Eye (tissue), 1 donor: ENCODE measurements at places on chromosomes 11 and 22.

GRCh38 chr11:61416941-61417340, 12.8 kb downstream of the CPSF7 start:
- no peak for DNase-seq

GRCh38 chr11:61162092-61162941, 1.1 kb upstream of the VPS37C start:
- peak; percentile 66 for DNase-seq

- DNase-seq = peak; percentile 50
These were observed 43.4 kb upstream of the SC5D start for GRCh38 chr11:121249039-121249663.

DNA sequence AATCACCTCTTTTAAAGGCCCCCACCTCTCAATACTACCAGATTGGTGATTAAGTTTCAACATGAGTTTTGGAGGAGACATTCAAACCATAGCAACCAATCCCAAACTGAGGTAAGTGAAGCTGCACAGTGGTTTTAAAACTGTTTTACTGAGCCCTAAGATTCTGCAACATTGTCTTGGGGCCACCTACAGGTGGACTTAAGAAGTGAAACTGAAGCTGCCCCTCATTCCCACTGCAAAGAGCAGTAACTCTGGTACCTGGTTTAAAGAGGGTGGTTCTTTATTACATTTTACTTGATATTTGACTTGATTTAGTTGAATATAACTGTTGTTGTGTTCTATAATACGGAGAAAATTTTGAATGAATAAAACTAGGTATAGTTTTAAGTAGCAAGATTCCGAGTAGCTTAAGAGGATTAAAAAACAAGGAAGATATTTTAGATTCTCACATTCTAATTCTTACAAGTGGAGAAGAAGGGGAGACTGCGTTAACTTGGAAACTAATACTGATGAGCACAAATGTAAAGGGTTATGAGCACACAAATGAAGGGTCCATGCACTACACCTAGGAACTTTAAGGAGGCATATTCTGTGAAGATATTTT, 26.7 kb downstream of the SYT9 start:
- DNase-seq = peak; percentile 55

DNA sequence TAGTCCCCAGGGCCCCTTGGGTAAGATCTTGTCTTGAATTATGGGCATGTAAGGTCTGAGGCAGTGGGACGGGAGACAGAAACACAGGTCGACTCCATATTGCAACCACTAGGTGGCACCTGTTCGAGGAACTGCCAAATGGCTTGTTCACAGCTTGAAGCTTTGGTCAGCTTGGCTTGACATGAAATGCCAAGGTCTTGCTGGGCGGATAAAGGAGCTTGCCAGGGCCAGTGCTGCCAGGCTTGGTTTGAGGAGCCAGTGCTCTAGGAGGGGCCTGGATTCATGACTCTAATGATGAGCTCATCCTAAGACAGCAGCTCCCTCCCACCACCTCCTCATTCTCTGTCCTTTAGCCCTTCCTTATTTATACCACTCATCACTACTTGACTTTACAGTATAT, 11.9 kb upstream of the NRIP3 start:
- peak; percentile 88 for DNase-seq

DNA sequence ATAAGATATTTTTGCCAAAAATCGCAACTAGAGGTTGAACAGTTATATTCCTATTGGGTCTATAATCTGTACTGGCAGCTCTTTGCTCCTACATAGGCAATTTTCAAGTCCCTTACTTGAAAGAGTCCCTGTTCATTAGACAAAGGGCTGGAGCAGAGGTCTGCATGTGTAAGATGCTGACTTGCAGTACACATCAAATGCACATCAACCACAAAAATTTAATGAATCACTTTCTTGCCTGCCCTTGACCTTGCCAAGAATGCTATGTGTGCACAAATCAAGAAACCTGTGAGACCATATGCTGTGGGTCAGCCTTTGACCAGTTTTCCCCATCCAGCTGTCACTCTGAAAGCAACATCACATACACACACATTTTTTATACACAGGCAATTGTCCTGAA, 661.5 kb downstream of the LRRC4C start:
- DNase-seq = peak; percentile 19

- no peak for DNase-seq
These were observed 1077.9 kb downstream of the DLG2 start for GRCh38 chr11:84549217-84549616.

GRCh38 chr22:44220727-44221680, 40.3 kb downstream of the PARVG start:
- no peak for DNase-seq

DNA sequence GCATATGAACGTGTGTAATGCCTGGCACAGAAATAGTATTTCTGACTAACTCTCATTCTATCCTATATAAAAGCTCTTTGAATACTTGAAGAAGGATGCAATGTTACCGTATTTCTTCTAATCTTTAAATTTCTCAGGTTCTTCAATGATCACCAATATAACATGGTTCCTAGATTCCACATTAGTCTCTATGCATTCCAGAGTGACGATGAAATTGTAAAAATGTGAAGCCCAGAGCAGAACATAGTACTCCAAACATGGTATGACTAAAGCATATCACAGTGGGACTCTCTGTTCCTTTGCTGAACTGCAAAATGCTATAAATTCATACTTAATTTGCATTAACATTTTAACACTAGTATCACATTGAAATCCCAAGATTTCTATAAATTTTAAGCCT, 877.6 kb upstream of the CHORDC1 start:
- DNase-seq = no peak

- peak; percentile 30 for DNase-seq
These were observed 378.4 kb upstream of the PITPNB start for GRCh38 chr22:28297504-28297903.

GRCh38 chr11:98630736-98631135, 390.0 kb upstream of the CNTN5 start:
- DNase-seq = peak; percentile 38

GRCh38 chr11:86575208-86575855, 97.1 kb downstream of the ME3 start:
- DNase-seq = no peak

DNA sequence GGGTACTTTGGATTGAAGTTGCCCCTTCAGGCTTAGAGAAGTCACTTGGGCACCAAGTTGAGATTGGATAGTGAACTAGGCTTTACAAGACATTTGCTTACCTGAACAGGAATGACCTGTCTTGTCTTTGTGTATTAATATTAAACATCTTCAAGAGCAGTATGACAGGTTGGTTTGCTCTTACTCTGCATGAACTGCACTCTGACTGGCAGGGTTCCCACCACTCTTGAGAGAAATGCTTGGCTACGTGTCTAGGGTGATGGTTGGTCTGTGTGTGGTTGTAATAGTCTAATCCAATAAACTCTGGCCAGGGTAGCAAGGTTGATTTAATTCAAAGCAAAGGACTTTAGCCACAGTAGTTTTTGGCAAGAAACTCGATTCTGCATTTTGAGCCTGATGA, 20.1 kb upstream of the SPTBN2 start:
- no peak for DNase-seq

DNA sequence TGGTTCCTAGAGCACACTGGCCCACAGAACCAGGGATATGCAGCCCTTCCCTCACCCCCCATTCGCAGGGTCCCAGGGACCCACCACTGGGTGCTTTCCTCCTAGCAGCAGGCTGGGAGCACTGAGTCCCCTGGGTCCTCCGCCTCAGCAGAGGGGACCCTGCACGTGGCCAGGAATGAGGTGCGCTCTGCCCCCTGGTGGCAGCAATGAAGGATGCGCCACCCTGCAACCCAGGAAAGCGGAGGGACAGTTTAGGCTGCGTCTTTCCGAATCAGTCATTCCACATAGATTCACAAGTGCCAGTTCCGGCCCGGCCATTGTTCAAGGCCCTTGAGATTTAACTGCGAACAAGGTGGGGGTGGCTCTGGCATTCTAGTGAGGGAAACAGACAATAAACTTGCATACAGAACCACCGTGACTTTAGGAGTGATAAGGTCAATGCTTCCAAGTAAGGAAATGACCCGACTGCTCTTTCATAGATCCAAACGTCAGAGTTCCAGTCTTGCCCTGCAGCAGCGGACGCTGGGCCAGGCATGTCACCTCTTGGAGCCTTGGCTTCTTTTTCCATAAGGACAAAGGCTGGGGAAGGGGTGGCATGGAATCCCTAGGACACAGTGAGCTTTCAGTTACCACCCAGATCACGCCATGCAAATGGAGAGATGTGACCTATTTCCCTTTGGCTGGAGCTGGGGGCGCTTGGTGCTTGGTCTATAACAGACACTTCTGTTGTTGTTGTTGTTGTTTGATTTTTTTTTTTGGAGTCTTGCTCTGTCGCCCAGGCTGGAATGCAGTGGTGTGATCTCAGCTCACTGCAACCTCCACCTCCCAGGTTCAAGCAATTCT, 7.7 kb downstream of the RIN1 start:
- peak; percentile 94 for DNase-seq

DNA sequence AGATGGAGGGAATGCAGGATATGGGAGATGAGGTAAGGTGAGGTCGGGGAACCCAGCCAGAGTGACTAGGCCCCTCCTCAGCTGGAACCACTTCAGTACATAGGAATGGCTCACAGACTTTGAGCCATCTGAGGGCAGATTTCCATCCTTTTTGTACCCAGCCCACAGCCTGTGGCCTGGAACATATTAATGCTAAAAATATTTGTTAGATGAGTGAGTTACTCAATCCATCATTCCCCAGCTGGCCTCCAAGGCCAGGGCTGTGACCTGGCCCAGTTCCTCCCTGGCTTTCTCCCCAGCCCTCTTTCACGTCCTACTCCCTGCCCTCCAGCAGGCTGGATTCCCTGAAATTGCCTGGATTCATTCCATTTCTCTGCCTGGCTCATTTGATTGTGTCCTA, 57.2 kb upstream of the PRDM11 start:
- no peak for DNase-seq

- DNase-seq = peak; percentile 73
These were observed 35.0 kb downstream of the DKK3 start for GRCh38 chr11:11973361-11973800.

DNA sequence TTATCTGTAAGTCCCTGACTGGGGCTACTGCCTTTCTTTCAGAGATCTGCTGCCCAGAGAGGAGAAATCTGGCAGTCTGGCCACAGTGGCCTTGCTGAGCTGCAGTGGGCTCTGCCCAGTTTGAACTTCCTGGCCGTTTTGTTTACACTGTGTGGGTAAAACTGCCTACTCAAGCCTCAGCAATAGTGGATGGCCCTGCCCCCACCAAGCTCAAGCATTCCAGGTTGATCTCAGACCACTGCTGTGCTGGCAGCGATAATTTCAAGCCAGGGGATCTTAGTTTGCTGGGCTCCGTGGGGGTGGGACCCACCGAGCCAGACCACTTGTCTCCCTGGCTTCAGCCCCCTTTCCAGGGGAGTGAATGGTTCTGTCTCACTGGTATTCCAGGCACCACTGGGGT, 117.5 kb downstream of the TRPC6 start:
- DNase-seq = no peak

DNA sequence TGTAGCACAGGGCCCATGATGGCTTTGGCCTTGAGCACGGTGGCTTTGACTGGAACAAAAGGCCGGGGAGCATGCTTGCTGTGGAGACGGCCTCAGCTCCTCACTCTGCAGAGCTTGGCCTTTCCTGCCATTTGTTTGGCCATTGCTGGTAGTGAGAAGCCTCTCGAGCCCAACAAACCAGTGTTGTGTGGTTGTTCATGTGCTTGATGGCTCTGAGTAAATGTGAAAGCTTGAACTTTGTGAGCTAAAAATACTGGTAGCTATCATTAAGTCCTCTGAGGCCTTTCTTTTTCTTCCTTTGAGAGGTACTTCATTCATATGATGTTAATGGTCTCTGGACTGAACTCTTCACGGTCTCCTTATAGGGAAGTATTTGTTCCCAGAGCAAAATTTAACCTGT, 39.6 kb downstream of the NAT10 start:
- DNase-seq = no peak

DNA sequence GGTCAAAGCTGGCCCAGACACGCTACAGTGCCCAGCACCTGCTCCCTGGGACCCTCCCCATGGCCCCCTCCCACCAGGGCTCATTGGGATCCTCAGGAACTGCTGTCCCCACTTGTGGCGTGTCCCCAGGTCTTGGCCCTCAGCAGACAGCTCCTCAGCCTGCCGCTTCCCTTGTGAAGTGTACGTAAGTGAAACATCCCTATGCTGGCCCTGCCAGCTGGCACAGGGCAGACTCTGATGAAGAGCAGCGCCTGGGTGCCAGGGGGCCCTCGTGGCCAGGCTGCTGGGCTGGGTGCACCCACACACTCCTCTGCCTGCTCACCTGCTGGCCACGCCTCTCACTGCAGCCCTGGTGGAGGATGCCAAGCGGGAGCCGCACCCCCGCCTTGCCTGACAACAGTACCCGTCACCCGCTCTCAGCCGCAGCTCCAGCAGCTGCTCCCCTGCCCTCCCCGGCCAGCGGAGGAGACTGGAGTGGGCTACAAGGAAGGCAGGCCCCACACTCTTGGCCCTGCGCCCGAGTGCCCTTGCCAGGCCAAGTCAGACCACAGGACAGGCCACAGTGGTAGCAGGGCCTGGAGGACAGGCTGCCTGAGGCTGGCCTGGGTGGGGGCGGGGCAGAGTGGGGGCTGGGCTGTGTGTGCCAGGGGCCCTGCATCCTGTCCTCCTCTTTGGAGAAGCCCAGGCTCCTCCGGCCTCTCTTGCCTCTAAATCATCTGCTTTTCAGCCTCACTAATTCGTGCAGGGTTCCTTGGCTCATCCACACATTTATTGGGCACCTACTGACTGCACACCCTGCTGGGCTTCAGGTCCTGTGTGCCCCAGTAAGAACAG, 39.5 kb downstream of the IGF2 start:
- DNase-seq = no peak

DNA sequence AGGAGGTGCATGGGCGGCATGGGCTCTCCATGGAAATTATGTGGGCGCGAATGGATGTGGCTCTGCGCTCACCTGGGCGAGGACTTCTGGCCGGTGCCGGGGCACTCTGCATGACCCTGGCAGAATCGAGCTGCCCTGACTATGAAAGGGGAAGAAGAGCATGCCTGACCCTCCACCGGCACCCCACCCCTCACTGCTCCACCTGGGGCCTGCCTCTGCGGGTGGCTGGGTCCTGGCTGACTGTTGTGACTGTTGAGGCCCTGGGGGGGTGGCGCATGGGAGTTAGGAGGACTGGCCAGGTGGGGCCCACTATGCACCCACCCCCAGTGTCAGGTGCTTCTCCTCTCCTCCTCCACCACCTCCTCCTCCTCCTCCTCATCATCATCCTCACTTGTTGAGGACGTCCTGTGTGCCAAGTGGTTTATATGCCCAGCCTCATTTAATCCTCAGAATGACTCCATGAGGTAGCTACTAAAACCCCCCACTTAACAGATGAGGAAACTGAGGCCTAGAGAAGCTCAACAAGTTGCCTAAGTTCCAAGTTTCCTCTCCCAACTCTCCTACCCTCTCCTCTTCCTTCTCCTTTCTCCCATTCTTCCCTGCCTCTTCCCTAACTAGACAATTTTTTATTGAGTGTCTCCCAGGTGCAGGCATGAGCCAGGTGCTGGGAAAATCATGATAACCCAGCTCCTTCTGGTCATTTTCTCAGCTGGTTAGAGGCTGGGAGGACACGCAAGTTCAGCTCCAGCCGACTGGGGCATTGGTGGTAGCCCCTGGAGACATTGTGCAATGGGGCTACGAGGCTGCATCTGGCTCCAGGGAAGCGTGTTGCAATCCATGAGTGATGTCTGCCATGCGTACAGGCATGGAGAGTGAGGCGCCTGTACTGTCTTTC, 2.3 kb downstream of the MYEOV start:
- DNase-seq = no peak
